SK-N-SH (cell line): ENCODE measurements at places on chromosomes 16 and 17.
A peak's percentile ranks its signal among the peaks of the same experiment; 100 is the strongest.

GRCh38 chr17:74513987-74514631 is 17.2 kb downstream of the CD300LB start:
- DNase-seq = no peak

DNA sequence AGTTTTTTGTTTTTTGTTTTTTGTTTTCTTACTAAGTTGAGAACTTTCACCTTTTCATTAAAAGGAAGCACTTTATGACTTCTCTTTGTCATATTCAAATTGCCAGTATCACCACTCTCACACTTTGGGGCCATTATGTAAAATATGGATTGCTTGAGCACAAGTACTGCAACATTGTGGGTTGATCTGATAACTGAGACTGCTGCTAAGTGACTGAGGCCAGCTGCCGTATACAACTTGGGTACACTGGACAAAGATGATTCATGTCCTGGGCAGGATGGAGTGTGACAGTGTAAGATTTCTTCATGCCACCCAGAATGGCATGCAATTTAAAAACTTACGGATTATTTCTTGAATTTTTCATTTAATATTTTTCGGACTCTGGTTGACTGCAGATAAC is 7.8 kb downstream of the TTC19 start:
- no peak for DNase-seq

DNA sequence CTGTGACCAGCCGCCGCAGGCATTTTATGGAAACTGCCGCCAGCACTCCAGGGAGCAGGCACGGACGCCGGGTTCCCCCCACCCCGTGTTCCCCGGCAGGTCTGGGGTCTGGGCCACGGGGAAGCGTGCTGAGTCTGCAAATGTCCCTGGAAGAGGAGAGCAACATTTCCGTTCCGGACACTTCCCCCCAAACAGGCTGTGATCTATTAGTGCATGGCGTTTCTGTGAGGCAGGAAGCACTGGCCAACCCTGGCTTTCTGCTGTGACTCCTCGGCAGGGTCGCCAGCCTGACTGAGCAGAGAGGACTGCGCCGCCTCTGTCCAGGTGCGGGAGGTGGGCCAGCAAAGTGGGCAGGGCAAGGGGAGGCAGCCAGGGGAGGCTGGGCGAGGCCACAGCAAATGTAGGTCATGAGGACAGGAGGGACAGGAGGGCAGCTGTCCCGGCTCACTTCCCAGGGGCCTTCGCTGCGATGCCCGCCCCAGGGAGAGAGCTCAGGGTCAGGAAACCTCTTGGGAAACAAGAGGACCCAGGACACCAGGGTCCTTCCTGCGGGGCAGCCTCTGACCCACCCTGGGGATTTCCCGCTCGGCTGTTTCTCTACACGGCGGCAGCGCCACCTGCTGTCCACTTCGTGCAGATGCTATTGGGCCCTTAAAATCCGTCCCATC is 9.5 kb downstream of the FOXF1 start:
- DNase-seq = peak; percentile 82

DNA sequence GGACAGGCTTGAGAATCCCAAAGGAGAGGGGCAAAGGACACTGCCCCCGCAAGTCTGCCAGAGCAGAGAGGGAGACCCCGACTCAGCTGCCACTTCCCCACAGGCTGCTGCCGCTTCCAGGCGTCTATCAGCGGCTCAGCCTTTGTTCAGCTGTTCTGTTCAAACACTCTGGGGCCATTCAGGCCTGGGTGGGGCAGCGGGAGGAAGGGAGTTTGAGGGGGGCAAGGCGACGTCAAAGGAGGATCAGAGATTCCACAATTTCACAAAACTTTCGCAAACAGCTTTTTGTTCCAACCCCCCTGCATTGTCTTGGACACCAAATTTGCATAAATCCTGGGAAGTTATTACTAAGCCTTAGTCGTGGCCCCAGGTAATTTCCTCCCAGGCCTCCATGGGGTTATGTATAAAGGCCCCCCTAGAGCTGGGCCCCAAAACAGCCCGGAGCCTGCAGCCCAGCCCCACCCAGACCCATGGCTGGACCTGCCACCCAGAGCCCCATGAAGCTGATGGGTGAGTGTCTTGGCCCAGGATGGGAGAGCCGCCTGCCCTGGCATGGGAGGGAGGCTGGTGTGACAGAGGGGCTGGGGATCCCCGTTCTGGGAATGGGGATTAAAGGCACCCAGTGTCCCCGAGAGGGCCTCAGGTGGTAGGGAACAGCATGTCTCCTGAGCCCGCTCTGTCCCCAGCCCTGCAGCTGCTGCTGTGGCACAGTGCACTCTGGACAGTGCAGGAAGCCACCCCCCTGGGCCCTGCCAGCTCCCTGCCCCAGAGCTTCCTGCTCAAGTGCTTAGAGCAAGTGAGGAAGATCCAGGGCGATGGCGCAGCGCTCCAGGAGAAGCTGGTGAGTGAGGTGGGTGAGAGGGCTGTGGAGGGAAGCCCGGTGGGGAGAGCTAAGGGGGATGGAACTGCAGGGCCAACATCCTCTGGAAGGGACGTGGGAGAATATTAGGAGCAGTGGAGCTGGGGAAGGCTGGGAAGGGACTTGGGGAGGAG is at the start of gene CSF3:
Gene CSF3, plus strand, starts transcription at position 436 of the 993 bp plus-strand sequence. Its CDS starts 35 bp downstream, at position 471.
- DNase-seq = peak; percentile 19

DNA sequence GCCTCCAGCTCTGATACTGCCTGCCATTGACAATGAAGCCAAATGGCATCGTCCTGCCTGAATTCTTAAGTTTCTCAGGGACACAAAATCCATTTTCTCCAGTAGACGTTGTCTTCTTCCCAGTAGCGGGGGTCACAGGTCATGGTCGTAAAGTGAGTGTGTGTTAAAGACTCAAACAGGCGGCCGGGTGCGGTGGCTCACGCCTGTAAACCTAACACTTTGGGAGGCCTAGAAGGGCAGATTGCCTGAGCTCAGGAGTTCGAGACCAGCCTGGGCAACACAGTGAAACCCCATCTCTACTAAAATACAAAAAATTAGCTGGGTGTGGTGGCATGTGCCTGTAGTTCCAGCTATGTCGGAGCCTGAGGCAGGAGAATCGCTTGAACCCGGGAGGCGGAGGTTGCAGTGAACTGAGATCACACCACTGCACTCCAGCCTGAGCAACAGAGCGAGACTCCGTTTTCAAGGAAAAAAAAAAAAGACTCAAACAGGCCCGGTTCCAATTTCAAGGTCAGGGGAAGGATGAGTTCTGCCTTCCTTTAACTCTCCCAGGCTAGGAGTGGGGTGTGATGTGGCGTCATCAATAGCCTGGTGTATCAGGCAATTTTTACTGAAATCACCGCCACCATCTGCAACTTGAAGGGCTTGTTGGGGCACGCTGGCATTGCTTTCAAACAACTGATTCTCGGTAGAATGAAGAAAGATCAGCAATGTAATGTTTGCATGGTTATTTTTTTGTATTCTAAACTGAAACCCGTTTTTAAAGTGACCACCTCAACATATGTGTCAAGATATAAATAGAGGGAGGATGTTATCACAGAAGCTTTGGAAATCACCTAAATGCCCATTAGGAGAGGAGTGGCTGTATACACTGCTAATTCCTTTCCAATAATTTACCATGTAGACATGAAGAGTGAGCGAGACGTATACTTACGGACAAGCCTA is 91.0 kb downstream of the WSCD1 start:
- DNase-seq = no peak

GRCh38 chr17:50213026-50214022 is 11.9 kb upstream of the COL1A1 start:
- DNase-seq = peak; percentile 56

- no peak for DNase-seq
Observed at GRCh38 chr16:25868706-25869370, 177.1 kb downstream of the HS3ST4 start.

DNA sequence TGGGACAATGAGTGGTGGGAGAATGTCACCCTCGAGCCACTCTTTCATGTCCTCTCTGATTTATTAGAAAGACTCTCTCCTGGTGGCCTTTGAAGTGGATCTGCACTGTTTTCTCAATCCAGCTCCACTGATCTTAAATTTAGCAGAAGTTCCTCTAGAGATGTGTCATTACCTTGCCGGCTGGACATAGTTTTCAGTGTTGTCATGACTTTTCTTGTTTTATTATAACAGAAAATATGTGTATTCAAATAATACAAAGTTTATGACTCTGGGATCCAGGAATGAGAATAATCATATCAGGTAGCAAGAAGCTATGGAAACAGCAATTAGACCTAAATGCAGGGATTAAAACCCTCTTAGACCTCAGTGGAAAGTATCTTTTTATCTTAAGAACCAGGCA is 247.5 kb upstream of the ELAC2 start:
- no peak for DNase-seq

GRCh38 chr16:69477546-69477945 is 53.1 kb downstream of the CYB5B start:
- no peak for DNase-seq

DNA sequence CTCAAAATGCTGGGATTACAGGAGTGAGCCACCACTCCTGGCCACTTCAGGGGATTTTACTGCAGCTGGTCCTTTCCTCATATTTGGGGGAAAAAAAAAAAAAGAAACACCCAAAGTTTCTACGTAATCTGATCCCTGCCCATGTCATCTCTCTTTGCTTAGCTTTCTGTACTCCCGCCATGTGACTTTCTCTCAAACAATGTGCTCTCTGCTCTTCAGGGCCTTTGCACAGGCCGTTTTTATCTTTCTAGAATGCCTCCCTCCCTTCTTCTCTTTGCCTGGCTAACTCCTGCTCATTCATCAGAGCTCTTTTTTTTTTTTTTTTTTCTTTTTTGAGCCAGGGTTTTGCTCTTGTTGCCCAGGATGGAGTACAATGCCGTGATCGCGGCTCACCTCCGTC is 4.9 kb upstream of the HDAC5 start:
- no peak for DNase-seq

GRCh38 chr16:49649013-49649765 is 206.7 kb downstream of the ZNF423 start:
- DNase-seq = no peak

GRCh38 chr17:21300601-21301571 is 16.4 kb downstream of the MAP2K3 start:
- DNase-seq = no peak

DNA sequence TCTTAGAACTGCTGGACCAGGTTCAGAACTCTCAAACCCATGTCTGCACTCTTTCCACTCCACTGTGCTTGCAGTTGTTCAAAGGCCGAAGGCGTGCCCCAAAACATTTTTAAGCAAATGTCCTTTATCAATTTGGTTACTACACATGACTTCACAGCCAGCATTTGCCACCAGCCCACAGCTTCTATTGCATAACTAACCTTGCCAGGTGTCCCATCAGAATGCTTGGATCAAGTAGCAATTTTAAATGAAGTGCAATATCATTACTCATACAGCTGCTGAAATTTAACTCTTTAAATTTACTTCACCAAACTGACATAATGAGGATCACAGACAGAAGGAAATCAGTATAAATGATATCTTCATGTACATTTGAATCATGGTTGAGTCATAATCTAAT is 29.8 kb upstream of the HS3ST3A1 start:
- no peak for DNase-seq

- DNase-seq = no peak
Observed at GRCh38 chr16:4765511-4766474, 1.2 kb downstream of the ZNF500 start.

- no peak for DNase-seq
Observed at GRCh38 chr16:19291475-19291874, 5.9 kb downstream of the CLEC19A start.

DNA sequence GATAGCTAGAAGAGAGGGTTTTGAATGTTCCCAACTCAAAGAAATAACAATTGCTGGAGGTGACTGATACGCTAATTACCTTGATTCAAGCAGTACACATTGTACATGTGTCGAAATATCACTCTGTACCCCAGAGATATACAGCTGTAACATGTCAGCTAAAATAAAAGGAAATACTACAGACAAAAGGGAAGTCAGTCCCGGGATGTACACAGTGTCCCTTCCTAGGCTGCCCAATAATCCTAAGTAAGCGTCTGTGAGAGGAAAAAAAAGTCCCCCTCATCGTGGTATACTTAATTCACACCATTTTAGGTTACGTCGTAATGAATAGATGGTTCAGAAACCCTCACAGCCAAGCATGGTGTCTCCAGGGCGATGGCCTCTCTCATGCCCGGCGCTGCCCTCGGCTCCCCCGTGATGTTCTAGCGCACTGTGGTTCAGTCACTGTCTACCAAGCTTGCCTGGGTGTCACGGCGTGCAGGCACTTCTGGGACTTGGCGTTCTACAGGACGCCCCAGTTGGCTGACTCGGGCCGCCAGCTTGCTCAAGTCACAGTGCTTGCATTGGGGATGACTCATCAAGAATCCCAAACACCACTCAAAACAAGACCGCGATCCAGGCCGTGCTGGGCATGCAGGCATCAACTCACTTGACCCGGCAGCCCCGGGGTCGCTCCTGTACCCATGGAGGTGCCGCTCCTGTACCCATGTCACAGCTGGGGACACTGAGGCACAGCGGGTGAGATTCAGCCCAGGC is 27.6 kb downstream of the CCDC40 start:
- no peak for DNase-seq

DNA sequence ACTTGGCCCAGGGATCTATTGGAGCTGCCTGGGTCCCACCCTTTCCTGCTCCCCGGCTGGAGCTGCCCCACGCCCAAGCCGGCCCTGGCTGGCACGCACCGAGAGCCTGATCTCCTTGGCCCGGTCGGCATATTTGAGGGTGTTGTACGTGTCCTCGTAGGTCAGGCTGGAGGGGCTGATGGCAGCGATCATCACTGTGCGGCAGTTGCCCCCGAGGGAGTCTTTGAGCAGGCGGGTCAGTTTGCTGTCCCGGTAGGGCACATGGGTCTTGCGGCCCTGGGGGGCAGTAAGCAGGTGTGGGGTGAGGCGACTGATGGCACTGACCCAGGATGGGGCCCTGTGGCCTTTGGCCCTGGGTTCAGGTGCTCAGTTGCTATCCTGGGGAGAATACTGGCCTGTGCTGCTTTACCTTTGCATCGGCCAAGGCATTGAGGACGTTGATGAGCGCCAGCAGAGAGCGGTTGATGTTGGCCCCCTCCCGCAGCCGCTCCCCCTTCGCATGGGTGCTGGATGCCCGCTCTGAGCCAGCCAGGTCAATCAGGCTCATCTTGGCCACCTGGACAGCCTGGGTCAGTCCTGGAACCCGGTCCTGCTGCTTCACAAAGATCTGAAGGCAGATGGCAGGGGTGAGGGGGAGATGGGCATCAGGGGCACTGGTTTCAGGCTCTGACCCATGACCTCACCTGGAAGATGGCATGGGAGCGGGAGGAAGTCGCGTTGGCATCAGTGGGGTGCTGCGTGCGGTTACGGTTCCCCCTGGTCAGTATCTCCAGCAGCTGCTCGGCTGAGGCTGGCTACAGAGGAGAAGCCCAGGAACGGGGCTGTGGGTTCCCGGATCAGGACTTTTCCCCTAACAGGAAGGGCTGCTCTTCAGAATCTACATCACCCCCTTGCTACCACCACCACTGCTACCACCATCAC is 13.5 kb downstream of the KIF18B start:
- peak; percentile 15 for DNase-seq
